ENCODE measurements at places on chromosomes 6 and 20.

DNA sequence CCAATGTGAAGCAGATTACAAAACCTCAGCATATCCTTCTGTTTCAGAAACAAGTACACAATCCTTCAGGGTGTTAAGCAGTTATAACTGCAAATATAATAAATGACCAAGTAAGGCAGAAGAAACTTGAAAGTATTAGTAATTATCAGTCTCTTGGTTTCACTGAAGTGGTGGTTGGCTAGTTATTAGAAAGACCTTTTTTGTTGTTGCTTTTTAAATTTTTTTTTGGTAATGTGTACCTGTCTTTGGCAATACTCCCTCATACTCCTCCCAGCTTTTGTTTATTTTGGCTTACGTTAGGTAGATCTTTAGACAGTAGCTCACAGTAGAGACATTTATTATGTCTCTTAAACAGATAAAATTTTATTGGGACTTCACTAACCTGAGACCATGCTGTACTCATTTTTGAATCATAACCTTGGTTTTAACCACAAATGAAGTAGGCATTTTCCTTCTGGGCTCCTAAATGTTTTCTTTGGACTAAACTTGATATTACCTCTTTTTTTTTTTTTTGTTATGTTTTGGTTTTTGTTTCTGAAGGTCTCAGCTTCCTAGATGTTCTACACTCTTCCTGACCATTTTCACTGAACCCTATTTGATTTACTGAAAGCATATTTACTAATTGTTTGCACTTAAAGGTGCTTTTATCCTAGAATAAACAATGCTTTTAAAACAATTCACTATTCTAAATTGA is 6.4 kb downstream of the CD2AP start:
- no peak for DNase-seq

DNA sequence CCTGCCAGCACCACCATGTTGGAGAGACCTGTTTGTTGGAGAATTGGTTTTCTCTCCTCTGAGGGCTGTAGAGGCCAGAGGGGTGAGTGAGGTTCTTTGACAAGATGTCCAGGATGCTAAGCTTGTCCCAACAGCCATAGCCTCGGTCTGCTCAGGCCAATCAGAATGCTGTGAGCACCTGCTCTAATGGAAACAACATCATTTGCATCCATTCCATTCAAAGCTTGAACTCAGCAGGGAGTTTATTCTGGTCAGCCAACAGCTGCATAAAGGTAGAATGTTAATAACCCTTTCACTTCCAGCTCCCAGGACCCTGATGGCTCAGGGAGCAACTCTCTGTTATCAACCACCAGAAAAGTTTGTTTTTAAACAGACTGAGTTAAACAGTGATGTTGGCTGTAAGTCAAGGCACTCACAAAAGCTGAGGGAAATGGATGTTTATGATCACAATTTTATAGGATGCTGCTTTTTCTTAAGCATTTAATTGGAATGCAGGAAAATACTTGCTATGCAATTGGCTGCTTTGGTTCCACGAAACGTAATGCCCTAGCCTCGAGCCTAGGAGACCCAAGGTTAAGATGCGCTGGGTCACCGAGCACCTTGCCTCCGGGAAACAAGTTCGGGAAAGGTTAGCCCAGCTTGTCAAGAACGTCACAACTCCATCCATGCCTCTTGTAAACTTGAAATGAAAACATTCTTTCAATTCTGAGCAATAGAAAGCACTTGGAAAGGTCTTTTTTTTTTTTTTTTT is 155.2 kb downstream of the NFATC2 start:
- no peak for DNase-seq

- no peak for DNase-seq
Measured at GRCh38 chr6:36195471-36196112, 952 bp upstream of the BRPF3 start.

- peak; percentile 36 for DNase-seq
Measured at GRCh38 chr6:73923905-73924485, 228.0 kb downstream of the CD109 start.

GRCh38 chr6:105105094-105105493 is 74.7 kb downstream of the POPDC3 start:
- no peak for DNase-seq
